ENCODE measurements at places on chromosomes 16 and 17.

GRCh38 chr17:72775237-72775636 is 317.3 kb downstream of the SLC39A11 start:
- DNase-seq = no peak

DNA sequence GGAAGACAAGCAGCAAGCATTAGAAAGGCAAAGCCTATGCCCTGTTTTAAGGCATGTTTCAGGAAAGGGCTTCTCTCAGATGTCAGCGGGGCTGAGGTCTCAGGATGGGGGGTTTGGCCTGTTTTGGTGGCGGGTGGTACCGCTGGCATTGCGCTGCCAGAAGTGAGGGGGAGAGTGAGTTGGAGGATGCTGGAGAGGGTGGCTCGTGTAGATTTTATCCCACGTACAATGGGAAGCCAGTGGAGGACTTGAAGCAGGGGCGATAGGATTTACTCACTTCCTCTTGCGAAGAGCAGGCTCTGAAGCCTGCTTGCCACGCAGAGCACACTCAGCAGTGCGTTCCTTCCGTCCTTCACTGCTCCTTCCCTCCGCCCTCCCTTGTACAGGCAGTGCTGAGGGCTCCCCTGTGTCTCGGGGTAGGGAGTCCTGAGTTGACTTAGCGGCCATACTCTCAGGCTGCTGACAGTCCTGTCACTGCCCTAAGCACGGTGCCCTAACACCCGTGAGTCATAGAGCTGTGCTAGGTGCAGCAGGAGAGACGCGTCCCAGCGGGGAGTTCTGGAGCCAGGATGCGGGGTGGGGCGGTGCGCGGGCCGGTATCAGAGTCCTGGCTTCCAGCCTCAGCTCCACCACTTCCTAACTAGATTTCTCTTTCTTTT is 113.1 kb downstream of the SNX29 start:
- peak; percentile 26 for DNase-seq

DNA sequence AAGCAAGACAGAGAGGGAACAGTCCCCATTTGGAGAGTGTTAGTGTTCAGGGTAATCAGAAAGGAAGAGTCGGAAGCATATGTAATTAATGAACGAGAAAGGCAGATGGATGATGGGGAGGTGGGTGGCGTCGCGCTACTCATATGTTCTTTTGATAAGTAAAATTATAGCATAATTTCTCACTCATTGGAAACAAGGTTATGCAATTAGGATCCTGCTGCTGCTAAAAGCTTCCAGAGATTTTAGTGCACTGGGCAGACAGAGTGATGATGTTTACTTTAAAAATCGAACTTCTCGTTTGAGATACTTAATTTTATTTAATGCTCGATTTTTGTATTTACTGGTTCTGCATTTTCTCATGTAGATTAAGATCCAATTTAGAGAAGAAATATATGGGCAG is 96.2 kb downstream of the PRKCA start:
- no peak for DNase-seq

DNA sequence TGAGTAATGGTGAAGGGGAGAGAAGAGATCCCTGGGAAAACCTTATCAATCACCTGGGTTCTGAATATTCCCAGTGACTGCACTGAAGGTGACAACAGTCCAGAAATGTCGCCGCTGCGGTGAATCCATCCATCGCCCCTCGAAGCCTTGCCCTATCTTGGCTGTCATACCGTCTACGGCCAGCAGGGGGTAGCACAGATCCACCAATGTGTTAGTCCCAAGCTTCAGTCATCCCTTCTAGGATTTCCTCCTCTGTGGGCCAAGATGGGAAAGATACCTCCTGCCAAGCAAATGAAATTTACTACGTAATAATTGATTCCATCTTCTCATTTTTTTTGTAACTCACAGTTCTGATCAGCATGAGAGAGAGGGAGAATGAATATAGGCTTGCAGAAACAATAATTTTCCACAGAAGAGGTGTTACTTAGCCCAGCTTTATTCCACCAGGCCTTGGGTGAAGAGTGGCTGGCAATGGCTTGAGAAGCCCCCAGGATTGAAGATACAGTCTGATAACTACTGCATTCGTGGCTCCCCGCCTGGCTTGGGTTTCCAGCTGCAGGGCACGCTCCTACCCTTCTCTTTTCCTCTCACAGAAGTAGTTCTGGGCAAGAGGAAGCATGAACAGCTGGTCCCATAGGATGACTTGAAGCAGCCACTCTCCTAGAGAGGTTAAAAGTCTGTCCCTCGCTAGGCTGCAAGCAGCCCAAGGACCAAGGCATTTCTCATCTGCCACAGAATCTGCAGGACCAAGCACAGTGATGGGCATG is 2.6 kb upstream of the FMNL1 start:
- peak; percentile 86 for DNase-seq

DNA sequence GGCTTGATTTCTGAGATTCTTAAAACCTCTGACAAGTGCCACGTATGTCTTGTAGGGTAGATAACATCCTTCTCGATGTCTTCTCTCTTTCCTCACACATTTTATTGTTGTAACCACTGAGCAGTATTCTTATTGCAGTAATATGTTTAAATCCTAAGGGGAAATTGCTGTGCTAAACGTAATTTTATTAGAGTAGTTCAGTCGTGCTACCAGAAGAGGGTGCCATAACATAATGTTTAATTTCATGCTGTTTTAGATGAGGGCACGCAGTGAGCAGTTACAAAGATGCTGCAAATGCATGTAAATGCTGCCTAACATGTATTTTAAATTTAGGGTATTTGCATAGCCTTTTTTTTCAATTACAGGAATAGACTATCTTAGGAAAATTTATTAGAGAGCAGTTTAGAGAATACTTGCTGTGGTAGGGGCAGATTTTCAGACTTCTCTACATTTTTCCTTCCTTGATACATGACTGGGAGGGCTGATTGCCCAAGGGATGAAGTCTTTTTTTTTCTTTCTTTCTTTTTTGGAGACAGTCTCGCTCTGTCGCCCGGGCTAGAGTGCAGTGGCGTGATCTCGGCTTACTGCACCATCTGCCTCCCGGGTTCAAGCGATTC is 51.7 kb downstream of the GAN start:
- DNase-seq = no peak

DNA sequence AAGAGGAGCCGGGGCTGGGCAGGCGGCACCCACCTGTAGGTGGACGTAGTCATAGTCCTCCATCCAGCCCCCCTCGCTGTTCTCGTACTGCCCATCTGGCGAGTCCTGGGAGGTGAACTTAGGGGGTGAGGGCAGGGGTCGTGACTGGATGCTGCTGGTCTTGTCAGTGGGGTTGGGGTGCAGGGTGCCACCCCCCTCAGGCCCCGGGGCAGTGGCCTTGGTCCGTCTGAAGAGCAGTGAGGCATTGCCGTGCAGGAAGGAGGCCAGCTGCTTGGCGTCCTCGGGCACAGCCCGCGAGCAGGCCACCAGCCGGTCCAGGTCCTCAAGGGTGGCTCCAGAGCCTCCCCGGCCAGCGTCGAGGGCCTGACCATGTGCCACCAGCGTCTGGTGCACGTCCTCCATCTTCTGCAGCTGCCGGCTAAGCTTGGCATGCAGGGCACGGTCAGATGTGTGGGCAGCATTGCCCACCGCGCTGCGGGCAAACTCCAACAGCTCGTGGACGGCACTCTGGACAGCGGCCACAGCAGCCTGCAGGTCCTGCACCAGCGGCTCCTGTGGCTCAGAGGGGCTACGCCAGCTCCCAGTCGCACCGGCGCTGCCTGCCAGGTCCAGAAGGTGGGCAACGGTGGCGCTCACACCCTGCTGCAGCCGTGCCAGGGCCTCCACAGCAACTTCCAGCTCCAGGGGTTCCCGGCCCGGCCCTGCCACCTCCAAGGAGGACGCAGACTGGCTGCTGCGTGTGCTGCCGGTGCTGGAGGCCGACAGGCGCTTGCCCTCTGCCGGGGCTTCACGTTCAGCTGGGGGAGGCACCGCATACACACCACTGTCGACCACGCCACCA is 16.3 kb downstream of the CTRB1 start:
- DNase-seq = no peak

- no peak for DNase-seq
Observed at GRCh38 chr16:48904333-48904732, 294.4 kb upstream of the N4BP1 start.

- DNase-seq = no peak
Observed at GRCh38 chr16:74726716-74727115, 26.1 kb upstream of the MLKL start.

- no peak for DNase-seq
Observed at GRCh38 chr16:3974751-3975150, 94.2 kb upstream of the CREBBP start.

GRCh38 chr17:34090593-34090992 is 164.5 kb upstream of the CCL2 start:
- no peak for DNase-seq

DNA sequence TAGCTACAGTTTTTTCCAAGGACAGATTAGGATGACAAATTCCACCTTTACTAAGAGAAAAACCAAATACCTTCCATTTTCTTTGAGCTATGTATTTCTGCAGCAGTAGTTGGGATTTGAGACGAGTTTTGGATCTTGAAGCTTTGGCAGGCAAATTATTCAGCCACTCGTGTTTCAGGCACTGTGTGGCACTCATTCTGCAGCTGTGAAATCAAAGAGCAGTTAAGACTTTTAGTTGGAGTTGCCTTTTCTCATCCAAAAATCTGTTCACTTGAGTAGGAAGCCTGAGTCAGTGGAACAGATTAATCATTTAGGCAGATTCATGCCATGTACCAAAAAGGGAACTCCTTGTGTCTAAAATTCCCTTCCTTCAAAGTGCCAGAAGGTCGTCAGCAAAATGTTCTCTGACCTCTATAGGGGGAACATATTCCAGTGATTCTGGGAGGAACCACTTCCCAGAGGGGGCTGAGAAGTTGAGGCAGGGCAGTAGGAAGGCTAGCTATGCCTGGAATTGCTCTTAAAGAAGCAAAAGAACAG is 20.1 kb downstream of the ORC6 start:
- DNase-seq = no peak

GRCh38 chr17:9004132-9004960 is 17.0 kb upstream of the NTN1 start:
- no peak for DNase-seq

GRCh38 chr16:77117707-77118106 is 73.3 kb upstream of the MON1B start:
- no peak for DNase-seq

DNA sequence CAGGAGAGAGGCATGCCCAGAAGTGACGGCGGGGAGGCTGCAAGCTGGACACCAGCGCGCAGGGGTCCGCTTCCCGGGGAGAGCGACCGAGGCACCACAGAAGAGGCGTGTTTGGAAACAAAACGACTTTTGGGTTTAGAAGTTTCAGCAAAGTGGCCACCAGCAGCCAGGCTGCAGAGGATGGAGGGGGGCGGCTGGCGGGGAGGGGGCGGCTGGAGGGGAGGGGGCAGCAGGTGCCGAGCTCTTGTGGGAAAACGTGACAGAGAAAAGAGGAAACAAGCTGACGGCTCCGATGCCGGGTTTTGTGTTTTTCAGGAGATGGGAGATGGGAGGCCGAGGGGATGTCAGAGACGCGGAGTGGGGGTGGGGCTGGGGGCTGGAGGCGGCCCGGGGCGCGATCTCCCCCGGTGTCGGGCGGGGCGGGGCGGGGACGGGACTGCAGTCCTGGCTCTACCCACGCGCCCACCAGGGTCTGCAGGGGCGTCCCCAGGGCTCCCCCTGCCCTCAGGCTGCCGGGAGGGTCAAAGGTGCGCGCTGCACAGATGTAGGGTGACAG is 32.1 kb upstream of the RPH3AL start:
- no peak for DNase-seq

- DNase-seq = no peak
Observed at GRCh38 chr17:35907691-35908090, 22.9 kb downstream of the RDM1 start.

GRCh38 chr16:89730610-89731234 is 9.4 kb downstream of the ZNF276 start:
- no peak for DNase-seq

GRCh38 chr16:66569827-66570405 is 3.7 kb downstream of the CMTM1 start:
- DNase-seq = no peak

GRCh38 chr17:410543-411401 is 58.2 kb upstream of the RPH3AL start:
- peak; percentile 63 for DNase-seq

DNA sequence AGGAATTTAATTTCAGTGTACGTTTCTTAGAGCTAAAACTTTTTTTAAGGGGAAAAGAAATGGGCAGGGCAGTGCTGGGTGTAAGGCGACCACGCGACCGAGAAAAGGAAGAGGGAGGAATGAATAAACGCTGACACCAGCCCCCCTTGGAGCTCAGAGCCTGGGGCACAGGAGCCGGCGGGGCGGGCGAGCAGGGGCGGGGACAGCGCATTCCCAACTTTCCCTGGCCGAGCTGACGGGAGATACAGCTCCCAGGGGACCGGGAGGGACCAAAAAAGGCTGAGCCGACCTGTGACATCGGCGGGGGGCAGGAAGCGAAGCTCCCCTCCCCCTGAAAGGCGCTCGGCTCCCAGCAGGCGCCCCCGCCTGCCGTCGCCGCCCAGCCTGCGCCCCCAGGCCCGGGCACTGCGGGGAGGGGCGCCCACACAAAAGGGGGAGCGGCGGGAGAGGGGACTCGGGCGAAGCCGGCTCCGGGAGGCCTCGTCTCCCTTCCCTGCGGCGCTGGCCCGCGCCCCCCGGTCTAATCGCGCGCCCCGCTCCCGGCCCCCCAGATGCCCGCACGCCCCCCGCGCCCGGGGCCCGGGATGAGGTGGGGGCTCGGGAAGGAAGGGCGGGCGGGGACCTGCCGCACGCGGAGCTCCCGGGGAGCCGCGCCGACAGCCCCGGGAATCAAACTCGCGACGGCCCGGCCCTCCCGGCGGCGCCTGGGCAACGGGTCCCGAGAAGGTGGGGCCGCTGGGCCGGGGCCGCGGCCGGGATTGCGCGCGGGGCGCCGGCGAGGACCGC is 622 bp downstream of the CUEDC1 start:
- no peak for DNase-seq

DNA sequence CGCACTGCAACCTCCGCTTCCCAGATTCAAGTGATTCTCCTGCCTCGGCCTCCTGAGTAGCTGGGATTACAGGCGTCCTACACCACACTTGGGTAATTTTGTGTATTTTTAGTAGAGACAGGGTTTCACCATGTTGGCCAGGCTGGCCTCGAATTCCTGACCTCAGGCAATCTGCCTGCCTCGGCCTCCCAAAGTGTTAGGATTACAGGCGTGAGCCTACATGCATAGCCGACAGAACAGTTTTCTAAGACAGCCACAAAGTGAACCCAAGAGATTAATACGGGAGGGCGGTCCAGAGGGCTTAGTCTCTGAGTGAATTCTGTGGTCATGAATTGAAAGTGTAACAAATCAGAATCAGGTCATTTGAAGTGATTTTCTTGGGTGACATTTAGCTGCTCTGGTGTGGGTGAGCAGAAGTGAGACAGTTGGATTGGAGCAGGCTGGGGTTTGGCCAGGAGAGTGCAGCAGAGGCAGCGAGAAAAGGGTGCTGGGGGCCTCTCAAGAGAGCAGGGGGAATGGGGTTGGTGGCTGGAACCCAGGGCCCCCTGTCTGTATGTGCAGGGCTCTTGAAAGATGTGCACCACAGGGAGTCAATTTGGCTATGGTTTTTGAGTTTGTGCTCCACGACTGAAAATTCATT is 231.4 kb upstream of the WSCD1 start:
- DNase-seq = no peak

GRCh38 chr17:80885947-80886582 is 105.6 kb upstream of the CHMP6 start:
- no peak for DNase-seq

Data from stimulated activated CD4-positive, alpha-beta T cell treated with anti-CD3 and anti-CD28 coated beads, Interleukin-4, amount 100 ng/mL, for 4 hours (primary cell).